ENCODE measurements at places on chromosomes 2 and 18.

- no peak for DNase-seq
Measured at GRCh38 chr2:63000801-63001200, 49.8 kb upstream of the OTX1 start.

DNA sequence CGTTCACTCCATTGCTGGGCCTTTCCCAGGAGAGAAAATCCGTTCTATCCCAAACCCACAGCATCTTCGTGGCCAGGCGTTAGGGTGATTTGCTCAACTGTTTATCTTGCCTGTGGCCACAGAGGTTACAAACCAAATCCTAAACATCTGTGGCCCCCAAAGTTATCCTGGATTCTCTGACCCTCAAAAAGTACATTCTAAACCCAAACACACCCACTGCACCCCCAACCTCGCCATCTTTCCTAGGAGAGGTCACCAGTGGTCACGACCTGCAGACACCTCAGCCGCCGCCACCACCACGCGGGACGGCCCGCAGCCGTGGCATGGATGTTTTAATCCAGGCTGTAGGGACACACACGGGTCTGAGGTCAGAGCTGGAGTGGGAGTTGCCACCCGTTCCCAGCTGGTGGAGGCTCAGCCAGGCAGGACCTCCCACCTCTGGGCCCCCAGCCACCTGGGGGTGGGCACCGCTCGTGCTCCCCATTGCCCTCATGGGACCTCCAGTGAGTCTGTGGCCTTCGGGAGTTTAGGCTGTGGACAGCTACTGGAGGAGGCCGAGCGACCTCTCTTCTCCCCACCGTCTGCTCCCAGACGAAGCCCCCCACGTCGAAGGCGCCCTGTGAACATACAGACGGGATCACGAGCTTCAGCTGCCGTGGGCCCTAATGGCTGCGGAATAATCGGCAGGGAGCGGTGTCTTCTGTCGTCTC lies 72.0 kb downstream of the KCNG2 start:
- no peak for DNase-seq

DNA sequence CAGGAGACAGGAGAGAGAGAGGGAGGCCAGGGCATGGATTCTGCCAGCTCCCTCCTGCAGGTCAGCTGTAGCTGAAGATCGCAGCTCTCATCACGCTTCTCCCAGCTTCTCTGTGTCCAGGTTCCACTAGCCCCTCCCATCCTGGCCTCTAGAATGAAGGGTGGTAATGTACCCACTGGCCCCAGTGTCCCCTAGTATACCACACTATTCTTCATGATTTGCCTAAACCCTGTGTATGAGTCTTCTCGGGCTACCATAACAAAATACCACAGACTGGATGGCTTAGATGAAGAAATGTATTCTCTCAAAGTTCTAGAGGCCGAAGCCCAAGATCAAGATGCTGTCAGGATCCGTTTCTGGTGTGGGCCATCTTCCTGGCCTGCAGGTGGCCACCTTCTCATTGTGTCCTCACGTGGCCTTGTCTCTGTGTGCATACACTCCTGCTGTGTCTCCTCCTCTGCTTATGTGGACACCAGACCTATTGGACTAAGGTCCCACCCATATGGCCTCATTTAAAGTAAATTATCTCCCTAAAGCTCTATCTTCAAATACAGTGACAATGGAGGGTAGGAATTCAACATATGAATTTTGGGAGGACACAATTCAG lies 77.3 kb downstream of the TNFRSF11A start:
- DNase-seq: no peak

DNA sequence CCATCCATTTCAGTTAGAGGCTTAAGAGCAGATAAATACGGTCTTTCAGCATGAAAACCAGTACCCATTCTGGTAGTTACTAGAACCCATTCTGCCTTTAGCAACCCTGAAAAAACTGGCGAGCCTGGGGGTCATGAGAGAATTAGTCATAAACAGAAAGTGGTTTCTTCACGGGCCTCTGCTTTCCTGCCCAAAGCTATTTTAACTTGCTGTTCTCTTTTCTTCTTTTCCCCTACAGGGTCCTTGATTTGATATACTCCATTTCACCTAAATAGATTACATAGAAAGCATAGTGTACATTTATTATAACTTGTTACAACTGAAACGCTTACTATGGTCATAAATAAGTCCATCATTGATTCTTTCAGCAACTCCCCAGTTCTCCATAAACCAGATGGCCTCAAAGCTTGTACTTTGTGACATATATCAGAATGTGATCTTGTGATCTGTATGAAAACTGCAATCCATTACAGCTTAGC lies 48.3 kb downstream of the WDFY1 start:
- DNase-seq: no peak

GRCh38 chr18:79510731-79511241 lies 115.1 kb downstream of the NFATC1 start:
- no peak for DNase-seq

GRCh38 chr2:9760069-9760901 lies 83.0 kb upstream of the TAF1B start:
- DNase-seq: no peak

GRCh38 chr2:46329803-46330775 lies 32.9 kb downstream of the EPAS1 start:
- DNase-seq: no peak

- DNase-seq: no peak
Measured at GRCh38 chr2:240905176-240905781, 857 bp upstream of the CROCC2 start.

DNA sequence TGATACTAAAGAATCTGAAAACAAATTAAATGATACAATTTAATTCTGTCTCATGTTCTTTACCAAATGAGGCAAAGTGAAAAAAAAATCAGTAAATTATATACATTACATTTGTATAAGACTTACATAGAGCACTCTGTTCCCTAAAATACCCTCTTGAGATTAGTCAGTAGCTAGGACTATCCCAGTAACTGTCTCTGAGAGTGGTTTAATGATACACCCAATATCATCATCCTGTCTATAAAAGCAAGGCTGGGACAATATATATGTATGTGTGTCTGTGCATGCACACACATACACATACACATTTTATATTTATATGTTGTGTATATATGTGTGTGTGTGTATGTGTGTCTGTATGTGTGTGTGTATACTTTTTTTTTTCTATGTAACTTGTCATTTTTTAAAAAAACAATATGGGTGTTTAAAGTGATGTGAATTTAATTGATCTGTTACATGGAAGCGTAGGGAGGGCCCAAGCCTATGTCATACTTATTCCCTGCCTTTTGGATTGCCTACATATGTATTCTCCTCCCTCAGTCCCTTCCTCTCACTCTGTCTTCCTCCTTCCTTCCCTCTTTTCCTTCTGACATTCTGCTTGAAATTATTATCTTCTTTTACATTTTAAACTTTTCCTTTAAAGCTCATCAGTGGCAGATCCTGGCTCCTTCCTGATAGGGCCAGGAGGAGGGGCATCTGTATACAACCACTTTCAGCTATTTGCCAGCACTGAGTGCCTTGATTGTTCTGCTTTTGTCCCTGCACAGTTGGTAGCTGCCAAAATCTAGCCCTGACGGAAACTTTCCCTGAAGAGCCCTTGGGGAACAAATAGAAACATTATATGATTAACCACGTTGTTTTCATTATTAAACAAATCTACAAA lies 6.8 kb downstream of the ASXL3 start:
- no peak for DNase-seq

DNA sequence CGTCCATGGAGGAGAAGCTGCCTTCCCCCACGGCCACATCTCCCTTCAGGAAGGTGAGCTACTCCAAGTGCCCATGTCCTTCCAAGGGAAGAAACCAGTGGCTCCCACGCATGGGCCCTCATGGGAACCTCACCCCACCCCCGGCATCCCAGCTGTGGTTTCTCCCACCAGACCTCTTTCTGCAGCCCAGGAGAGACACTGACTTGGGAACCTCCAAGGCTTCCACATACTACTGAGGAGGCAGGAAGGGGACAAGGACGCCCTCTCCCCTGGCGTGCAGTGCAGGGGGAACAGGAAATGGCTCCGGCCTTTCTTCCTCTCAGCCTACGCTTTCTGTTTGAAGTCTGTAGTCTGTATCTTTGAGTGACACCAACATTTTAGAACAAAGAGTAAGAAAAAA lies 104.5 kb upstream of the EPC2 start:
- DNase-seq: no peak

DNA sequence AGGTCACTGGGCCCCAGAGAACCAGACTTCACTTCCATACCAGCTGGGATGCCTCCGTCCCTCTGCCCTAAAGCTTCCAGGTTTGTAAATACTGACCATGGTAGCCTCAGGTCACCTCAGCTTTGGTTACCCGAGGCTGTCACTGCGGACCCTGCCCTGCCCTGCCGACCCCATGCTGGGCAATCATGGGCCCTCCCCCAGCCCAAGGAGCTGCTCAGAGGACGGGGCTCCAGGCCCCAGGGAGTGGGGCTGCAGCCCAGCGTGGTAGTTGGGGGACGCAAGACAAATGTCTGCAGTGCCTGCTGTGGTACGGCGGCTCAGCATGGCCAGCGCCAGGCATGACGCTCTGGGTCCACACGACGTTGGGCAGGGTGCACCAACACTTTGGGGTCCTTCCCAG lies 25.3 kb downstream of the RAMP1 start:
- DNase-seq: no peak

GRCh38 chr2:148044322-148044721 lies 23.4 kb downstream of the MBD5 start:
- no peak for DNase-seq

GRCh38 chr2:105870858-105871257 lies 126.1 kb downstream of the NCK2 start:
- DNase-seq: no peak

GRCh38 chr18:12253663-12254135 lies 462 bp upstream of the CIDEA start:
- no peak for DNase-seq

- DNase-seq: no peak
Measured at GRCh38 chr18:45384137-45384961, 230.9 kb upstream of the SLC14A2 start.

GRCh38 chr18:32259553-32259952 lies 69.7 kb downstream of the MEP1B start:
- DNase-seq: no peak

GRCh38 chr2:241198381-241199279 lies 10.2 kb downstream of the ANO7 start:
- no peak for DNase-seq

GRCh38 chr2:3954261-3954660 lies 250.9 kb downstream of the DCDC2C start:
- no peak for DNase-seq
